ENCODE measurements at places on chromosomes 11 and 22.
A peak's percentile ranks its signal among the peaks of the same experiment; 100 is the strongest.

DNA sequence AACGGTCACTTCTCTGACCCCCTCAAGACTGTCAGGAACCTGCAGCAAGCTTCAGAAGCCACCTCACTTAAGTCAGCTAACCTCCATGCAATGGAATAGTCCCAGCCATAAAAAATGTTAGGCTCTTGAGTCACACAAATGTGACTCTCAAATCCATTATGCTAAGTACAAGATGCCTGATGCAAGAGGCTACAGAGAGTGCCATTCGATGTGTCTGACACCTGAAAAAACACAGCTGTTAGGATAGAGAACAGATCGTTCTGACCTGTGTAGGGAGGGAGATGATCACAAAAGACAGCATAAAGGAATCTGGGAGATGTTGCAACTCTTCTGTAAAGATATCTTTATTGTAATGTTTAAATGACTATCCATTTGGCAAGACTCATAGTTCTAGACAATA, 712.4 kb downstream of the TBC1D22A start:
- peak; percentile 27 for DNase-seq

DNA sequence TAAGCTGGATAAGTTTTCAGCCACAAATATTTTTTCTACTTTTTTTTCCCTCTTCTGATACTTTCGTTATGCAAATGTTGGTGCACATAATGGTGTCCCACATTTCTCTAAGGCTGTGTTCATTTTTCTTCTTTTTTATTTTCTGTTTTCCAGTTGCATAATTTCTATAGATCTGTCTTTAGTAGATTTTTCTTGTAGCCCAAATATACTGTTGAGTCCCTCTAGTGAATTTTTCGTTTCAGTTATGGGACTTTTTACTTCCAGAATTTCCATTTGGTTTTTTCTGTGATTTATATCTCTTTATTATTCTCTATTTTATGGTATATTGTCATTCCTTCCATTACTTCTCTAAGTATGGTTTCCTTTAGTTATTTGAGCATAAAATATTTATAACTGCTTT, 72.0 kb downstream of the SWAP70 start:
- DNase-seq, result no peak

DNA sequence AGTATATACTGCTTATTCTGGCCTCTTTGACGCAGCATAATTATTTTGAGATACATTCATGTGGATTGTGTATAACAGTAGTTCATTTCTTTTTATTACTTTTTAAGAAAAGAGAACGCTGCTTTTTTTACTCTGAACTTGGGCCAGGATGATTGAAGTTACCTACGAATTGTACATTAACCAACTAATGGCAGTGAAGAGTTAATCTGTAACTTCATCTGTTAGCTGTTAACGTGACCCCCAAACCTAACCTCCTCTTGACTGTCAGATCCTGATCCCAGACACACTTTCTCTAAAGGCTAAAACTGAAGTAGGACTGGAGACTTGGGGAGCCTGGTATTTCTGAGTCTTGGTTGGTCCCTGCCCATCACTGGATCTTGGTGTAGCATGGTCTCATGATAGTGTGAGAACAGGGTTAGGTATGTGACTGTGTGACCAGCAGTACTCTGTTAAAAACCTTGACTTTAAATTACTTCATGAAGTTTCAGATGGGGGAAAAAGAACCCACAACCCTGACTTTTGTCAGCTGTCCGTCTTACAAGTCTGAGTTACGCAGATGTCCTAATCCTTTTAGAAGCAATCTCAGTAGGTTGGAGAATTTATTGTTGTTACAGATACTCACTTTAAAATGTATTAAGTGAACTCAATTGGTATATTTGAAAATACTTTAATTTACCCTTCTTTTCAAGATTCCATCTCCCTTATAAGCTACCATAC, 39.4 kb downstream of the C22orf31 start:
- DNase-seq, result no peak

GRCh38 chr11:10824888-10825287, 16.2 kb upstream of the EIF4G2 start:
- peak; percentile 83 for DNase-seq

- no peak for DNase-seq
Observed at GRCh38 chr11:4065086-4065485, 29.5 kb upstream of the RRM1 start.

DNA sequence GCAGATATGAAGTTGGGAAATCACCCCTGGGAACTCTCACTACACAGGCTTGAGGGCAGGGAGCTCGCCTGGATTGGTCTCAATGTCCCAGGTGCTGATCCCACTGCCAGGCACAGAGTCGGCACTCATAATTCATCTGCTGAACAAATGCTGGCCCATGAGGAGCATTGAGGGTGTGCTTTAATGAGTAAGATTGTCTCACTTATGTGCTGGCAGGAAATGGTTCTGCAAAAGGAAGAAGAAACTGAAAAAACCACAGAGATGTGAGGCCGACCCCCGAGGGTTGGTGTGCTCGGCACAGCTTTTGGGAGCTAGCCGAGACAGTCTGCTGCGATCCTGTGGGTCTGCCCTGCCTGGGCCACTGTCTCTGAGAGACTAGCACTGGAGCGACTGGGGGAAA, 9.4 kb downstream of the PLAAT2 start:
- no peak for DNase-seq

- DNase-seq, result peak; percentile 95
Observed at GRCh38 chr22:21587803-21588611, 20.5 kb downstream of the UBE2L3 start.

GRCh38 chr11:16295592-16295991, 60.8 kb downstream of the SOX6 start:
- DNase-seq, result no peak

DNA sequence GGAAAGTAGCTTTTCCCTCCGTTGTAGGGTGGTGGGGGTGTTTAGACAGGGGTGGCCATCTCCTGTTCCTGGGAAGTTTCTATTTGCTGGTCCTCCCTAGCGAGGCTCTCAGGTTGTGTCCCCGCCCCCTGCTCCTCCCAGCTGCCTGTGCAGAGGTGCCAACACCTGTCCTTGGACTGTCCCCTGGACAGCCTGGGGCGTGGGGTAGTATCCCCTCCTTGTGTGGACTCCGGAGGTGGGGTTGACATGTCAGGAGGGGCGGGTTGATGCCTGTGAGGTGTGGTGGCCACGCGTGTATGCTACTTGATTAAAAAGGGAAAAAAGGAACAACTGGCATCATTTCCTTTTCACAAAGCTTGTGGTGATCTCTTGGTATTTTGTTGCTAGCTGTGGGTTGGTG, 14.3 kb upstream of the RANBP1 start:
- no peak for DNase-seq

- DNase-seq, result no peak
Observed at GRCh38 chr22:45246060-45246985, 5.6 kb upstream of the KIAA0930 start.

GRCh38 chr11:69649576-69649900, 8.6 kb downstream of the CCND1 start:
- no peak for DNase-seq

- no peak for DNase-seq
Observed at GRCh38 chr22:48173061-48173772, 1410.8 kb downstream of the TBC1D22A start.

GRCh38 chr11:908273-908672, 2.3 kb downstream of the CHID1 start:
- no peak for DNase-seq

DNA sequence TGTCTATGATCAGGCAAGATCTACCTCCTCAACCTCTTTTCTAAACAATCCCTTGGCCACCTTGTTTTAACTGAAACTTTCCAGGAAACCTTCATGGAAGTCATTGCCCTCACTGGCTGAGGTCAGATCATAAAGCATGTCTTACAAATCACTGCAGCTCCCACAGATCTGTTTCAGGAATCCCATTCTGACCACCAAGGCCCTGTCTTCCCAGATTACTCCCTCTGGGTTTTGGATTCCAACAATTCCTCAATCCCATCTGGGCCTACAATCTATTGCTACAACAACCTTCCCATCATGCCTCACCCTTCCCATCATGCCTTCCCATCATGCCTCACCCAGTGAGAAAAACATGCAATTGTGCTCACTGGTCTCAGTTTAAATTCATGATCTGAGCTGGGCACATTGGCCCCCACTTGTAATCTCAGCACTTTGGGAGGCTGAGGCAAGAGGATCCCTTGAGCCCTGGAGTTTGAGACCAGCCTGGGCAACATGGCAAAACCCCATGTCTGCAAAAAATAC, 15.9 kb downstream of the ADAMTS15 start:
- no peak for DNase-seq

DNA sequence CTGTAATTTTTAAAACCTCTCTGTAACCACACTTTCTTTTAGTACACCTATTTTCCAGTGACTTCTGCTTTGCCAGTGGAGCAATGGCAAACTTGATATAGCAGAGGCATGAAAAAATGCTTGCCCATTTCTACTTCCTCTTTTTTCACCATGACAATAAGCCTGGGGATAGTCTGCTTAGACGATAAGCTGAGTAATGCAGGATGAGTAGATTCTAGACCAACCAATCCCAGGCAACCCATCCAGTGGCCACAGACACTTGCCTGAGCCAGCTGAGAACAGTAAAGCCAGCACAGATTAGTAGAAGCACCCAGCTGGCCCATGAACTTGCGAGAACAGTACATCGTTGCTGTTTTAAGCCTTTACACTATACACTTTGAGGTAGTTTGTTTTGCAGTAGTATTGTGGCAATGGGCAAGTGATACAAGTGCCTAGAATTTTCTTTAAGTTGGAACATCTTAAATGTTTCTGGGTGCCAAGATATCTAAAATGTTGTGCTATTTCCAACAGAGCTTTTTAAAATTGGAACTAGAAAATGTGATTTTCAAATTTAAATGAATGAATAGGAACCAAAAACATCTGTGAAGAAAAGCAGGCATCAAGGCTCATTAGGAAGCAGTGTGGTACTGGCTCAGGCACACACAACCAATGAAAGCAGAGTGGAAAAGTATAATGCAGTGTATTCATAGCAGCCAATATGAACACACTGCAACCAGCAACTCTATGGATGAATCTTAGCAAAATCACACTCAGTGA, 37.7 kb downstream of the DDI1 start:
- peak; percentile 81 for DNase-seq

GRCh38 chr11:68667511-68668500, 16.5 kb upstream of the GAL start:
- DNase-seq, result no peak

GRCh38 chr11:31620434-31620833, 110.9 kb downstream of the ELP4 start:
- DNase-seq, result no peak

- DNase-seq, result peak; percentile 26
Observed at GRCh38 chr11:124640666-124641065, 18.0 kb downstream of the TBRG1 start.

- DNase-seq, result no peak
Observed at GRCh38 chr11:15714641-15715399, 600.1 kb downstream of the INSC start.

GRCh38 chr11:12089473-12089872, 20.9 kb upstream of the MICAL2 start:
- no peak for DNase-seq

GRCh38 chr22:38267086-38267485, 5.7 kb downstream of the TMEM184B start:
- DNase-seq, result no peak

DNA sequence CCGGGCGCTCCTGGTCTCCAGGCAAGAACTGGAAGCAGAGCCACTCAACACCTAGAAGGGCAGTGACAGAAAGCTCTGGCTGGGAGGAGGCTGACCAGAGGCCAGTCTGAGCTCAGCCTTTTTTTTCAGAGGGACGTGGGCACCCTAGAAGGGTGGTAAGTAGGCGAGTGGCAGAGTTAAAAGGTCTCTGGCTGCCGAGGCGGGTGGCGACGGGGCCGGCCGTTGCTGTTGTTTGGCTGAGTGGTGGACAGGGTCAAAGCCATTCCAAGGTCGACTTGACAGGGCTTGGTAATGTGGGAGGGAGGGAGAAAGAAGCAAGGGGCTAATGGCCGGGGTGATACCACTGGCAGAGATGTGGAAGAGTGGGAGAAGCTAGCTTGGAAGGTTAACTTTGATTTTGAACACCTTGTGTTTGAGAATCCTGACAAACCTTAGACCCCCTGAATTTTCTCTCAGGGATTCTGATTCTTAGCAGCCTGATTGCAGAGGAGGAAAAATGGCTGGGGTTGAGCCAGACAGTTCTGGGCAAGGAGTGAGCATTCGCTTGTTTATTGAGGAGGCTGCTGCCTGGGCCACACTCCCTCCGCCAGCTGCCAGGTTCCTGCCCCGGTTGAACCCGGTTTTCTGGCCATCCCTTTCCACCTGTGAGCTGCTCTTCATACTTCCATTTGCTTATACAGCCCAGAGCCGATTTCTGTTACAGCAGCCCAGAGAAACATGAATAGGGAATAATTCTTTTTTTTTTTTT, 868 bp upstream of the SYCE3 start:
- no peak for DNase-seq

DNA sequence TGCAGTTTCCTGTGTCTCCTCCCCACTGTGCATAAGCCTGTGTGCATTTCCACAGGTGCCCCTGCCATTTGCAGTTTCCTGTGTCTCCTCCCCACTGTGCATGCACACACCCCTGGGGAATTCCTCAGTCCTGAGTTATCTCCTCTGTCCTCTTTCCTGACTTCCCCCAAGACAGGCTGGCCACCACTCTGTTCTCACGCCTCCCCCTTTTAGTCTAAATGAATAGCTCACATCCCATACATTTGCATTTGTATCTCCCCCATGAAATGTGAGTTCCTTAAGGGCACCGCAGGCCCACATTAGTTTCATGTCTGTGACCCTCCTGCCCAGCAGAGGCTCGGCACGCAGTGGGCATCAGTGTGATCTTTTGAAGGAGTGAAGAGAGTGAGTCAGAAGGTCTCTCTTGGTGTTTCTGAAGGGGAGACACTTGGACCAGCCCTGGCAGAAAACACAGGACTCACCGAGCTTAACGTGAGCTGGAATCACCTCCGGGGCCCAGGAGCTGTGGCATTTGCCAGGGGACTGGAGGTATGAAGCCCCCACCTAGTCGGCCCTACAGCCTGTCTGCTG, 6.2 kb downstream of the LRRC74B start:
- DNase-seq, result no peak

- no peak for DNase-seq
Observed at GRCh38 chr11:68329978-68330699, 17.7 kb downstream of the LRP5 start.

DNA sequence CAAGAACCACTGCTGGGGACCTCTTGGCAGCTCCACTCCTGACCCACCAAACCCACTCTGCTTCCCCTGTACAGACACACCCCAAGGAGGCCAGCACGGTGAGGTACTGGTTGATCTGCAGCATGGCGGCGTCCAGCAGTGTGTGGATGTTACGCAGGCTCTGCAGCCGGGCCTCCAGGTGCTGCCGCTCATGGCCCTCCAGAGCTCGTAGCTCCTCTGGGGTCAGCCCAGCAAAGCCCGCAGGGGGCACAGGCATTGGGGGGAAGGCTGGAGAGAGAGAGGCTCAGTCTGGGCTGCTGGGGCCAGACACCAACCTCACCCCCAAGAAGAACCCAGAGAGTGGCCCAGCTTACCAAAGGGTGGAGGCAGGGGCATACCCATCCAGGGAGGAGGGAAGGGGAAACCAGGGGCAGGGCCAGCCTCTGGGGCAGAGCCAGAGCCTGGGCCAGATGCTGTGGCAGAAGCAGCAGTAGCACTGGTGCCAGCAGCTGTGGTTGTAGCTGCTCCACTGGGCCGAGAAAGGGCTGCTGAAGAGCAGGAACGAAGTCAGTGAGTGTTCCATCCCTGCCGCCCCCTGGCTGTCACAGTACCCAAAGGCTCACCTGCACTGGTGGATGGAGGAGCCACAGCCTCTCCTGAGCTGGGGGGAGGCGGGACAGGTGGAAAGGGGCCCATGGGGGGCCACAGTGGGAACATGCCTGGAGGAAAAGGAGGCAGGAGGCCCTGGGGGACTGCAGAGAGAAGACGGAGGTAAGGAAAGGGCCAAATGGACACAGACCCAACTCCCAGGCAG, 4.5 kb downstream of the SYVN1 start:
- DNase-seq, result no peak

- DNase-seq, result no peak
Observed at GRCh38 chr22:24420072-24420976, 7.1 kb upstream of the ADORA2A start.

Data from OCI-M1 (cell line).